Fibroblast of skin of left biceps (primary cell): ENCODE measurements at places on chromosomes 11 and 22.

GRCh38 chr22:30402028-30402765 lies 5.4 kb downstream of the SEC14L2 start:
- DNase-seq = no peak

GRCh38 chr22:45828841-45829240 lies 148.1 kb downstream of the WNT7B start:
- no peak for DNase-seq

DNA sequence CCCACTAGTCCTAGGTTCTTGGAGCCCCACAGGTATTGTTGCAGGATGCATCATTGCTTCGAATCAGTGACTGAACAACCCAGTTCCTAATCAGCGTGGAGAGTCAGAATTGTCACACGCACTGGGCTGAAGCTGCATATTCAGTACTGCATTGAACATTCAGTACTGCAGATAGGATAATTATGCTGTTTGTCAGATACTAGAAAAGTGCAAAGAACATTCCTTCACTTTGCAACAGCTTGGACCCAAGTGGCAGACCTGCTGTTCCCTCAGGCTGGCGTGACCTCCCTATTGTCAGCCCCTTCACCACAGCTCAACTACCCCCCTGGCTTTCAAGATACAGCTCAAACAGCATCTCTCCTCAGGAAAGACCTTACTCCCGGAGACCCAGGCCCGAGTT lies 27.6 kb downstream of the NF2 start:
- no peak for DNase-seq

DNA sequence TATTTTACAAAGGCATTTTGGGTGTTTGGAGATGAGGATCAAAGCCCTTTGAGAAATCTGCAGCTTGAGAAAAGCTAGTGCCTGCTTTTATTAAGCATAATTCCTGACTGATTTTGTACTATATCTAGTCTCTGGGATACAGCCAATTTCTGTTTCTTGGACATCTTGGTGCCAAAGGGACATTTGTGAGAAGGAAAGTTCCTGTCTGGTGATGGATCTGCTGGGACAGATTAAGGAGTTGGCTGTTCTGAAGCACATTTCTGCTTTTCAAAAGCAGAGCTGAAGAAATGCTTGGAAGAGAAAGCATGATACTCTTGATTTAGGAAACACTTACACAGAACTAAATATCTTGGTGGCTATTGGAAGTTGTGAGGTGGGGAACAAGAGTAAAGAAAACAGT lies 254.6 kb upstream of the CCDC90B start:
- no peak for DNase-seq

- DNase-seq = no peak
Observed at GRCh38 chr22:26568207-26568706, 21.7 kb downstream of the TPST2 start.

DNA sequence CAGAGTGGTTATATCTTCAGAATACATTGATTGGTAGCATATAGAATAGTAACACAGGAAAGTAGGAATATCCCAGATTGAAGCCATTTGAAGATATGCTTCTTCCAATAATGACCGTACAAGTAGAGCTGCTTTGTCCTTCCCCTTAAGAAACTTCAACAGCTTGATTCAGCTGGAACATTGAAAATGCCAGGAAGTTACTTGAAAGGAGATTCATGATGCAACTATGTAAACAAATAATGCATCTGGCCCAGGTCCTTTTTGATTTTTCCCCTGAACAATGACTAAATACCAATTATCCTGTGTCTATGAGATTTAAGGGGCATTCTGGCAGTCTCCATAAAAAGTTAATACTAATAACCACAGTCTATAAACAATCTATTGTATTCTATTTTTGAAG lies 3.0 kb downstream of the DKK3 start:
- DNase-seq = no peak

- no peak for DNase-seq
Observed at GRCh38 chr22:43288807-43289420, 54.3 kb downstream of the SCUBE1 start.

DNA sequence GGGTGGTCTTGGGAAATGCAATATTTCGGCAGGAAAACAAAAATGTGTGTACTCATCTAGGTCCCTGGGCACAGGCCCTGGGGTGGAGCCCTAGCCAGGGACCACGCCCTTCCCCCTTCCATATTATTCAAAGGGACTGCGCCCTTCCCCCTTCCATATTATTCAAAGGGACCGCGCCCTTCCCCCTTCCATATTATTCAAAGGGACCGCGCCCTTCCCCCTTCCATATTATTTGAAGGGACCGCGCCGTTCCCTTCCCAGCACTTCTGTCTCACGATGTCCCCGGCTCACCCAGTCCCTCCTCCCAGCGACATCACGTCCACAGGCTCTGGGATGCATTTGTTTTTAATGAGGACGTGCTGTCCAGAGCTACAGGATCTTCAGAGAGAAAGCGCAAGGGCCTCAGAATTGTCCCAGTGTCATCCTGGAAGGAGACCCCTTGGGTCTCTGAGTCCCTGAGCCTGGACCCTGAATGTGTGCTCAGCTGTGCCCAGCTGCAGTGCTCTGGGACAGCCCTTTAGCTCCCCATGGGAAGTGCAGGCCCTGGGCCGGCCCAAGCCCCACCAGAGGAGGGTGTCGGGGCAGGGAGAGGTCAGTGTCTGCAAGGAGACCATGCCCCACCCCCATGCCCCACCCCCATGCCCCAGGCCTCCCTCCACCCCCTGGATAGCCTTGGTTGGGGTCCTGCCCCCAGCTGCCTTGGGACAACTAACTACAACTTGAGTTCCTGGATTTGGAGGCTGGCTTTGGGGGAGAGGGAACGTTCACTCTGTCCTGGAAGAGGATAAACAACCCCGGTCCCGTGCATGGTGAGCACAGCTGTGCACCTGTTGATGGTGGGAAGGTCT lies 810.0 kb downstream of the BRD1 start:
- DNase-seq = no peak

DNA sequence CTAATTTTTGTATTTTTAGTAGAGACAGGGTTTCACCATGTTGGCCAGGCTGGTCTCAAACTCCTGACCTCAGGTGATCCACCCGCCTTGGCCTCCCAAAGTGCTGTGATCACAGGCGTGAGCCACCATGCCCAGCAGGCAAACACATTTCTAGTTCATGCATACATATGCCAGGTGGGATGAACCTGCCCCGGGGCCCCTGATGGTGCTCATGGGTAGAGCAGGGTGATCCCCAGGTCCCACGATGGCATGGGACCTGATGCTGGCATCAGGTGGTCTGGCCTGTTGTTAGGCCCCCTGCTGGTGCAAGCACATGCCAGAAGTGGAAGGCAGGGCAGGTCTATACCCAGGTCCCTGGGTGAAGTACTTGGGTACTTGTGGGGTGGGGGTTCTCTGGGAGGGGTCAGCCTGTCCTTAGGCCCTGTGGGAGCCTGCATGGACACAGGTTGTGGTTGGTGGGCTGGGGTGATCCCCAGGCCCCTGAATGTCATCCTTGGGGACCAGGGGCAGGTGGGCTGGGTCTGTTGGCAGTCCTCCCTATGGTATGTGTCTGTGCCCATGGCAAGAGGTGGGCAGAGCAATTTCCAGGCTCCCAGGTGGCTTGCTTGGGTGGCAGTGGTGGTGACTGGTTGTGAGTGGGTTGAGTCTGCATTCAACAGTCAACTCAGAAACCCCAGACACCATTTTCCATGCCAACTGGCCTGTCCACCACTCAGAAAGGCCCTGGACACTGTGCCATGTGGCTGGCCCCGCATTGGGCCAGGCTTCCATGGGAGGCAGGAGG lies 9.6 kb upstream of the RGL4 start:
- no peak for DNase-seq

- DNase-seq = no peak
Observed at GRCh38 chr11:117816846-117817367, 7.6 kb downstream of the FXYD2 start.

DNA sequence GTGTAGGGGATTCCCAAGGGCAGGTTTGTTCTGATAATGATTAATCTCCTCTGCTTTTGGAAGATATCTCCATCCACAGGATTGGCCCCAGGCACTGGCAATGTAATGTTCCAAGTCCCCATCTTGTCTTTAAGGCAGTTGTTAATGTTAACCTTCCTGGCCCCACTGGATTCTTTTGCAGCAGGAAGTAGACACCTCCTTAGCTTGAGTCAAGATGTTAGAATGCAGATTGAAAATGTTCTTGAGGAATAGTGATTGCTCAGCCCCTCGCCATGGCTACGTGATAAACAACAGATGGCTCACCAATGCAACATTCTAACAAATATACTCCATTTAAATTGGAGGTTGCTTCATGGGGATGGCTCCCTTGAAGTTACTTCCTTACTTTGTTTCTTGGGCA lies 7.3 kb downstream of the HEPHL1 start:
- DNase-seq = no peak

DNA sequence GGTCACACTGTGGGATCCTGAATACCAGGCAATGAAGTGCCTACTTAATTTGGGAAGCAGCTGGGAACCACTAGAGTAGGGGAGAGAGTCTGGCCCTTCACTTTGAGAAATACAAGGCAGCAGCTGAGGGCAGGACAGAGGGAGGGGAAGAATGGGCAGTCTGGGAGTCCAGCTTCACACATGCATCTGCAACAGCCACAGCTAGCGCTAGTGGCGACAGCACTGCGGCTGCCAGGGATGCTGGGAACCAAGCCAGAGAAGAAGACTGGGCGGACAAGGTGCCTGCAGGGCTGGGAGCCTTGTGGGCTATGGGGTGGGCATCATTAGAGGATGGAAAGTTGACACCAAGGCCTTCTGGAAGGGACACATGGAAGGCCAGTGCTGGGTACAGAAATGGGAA lies 15.8 kb downstream of the SCUBE2 start:
- no peak for DNase-seq

- DNase-seq = no peak
Observed at GRCh38 chr11:9849389-9849788, 185.5 kb downstream of the SWAP70 start.

- no peak for DNase-seq
Observed at GRCh38 chr22:42577623-42578240, 24.0 kb downstream of the SERHL2 start.

- DNase-seq = no peak
Observed at GRCh38 chr11:70445605-70446004, 47.3 kb downstream of the CTTN start.

GRCh38 chr11:8714622-8715225 lies 32.1 kb downstream of the RPL27A start:
- DNase-seq = no peak

- DNase-seq = no peak
Observed at GRCh38 chr22:49549256-49550140, 278.2 kb downstream of the BRD1 start.

- no peak for DNase-seq
Observed at GRCh38 chr11:69372589-69373250, 78.8 kb downstream of the MYEOV start.

DNA sequence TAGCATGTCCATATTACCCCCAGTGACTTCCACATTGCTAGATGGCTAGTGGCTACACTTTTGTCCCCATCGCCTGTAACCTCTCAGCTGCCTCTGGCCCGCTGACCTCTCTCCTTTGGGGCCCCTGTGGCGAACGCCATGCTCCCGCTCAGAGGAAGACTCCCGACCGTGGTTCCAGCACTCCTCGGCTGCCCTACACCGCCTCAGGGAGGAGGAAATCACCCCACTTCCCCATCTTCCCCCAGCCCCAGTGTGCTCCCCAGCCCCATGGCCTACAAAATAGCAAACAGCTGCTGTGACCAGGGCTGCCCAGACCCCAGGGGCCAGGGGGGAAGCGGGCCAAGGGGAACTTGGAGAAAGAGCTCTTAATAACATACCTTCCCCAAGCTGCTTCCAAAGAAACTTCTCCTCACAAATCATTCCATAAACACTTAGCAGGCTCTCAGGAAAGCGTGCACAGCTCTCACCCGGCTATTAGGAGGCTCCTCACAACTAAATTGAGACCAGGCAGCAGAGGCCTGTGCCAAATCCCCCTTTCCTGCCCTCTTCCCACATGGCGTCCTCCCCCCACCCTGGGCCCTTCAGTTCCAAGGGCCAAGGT lies 63.5 kb upstream of the WNT11 start:
- no peak for DNase-seq

GRCh38 chr22:42932197-42932519 lies 75.1 kb upstream of the ARFGAP3 start:
- no peak for DNase-seq

DNA sequence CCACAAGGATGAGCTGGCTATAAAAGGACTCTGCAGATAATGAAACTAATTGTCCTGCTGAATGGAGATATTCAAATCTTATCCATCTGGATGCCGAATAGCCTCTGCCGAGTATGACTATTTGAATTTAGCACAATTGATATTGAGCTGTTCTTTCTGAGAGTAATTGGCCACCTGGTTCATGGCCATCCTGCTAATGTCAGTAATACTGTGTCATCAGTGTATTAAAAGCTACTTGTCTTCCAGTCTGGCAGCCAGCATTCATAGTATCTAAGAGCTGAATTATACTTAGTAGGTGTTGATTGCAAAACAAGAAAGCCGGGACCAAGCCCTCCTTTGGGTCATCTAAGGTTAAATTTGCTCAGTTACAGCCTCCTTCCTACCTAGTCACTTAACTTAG lies 310.7 kb upstream of the NCAM1 start:
- DNase-seq = no peak

- DNase-seq = no peak
Observed at GRCh38 chr11:20243974-20244373, 83.7 kb upstream of the DBX1 start.

GRCh38 chr11:66365711-66366619 lies 5.6 kb downstream of the SLC29A2 start:
- DNase-seq = no peak

GRCh38 chr11:108213784-108214183 lies 8.7 kb downstream of the NPAT start:
- no peak for DNase-seq

DNA sequence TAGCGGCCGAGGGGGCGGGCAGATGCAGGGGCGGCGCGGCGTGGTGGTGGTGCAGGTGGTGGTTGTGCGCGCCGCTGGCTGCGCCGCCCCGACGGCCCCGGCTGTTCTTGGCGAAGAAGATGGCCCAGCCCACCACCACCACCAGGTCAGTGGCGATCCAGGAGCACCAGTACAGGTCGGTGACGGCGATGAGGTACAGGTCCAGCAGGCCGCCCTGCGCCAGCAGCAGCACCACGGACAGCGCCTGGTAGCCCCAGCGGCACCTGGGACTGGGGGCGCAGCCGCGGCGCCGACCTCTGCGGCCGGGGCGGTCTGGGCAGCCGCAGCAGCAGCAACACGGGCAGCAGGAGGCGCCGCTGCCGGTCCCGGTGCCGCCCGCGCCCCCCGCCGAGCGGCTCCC lies 879 bp downstream of the TMEM121B start:
- no peak for DNase-seq

- DNase-seq = no peak
Observed at GRCh38 chr22:35631597-35631996, 14.5 kb upstream of the MB start.

- DNase-seq = no peak
Observed at GRCh38 chr22:29435236-29436136, 2.9 kb upstream of the RFPL1 start.

GRCh38 chr11:10274726-10275125 lies 19.3 kb downstream of the SBF2 start:
- DNase-seq = no peak

GRCh38 chr11:59501931-59502330 lies 1.4 kb upstream of the OR4D11 start:
- no peak for DNase-seq
